Esophagus mucosa (tissue), 1 donor: ENCODE measurements at places on chromosomes 3 and 15. TPM values are rescaled to one million over a fixed set of nuclear protein-coding genes. Genes with fewer than 3 reads are reported as not detected.

Gene MRAS
- total RNA-seq = 1.6 TPM

Gene RHCG
- 4,298 TPM for total RNA-seq

Gene FBXL22
- total RNA-seq = 1.2 TPM

Gene DYNLT2B
- total RNA-seq = 14.6 TPM

Gene MYZAP
- total RNA-seq = 19.8 TPM

Gene POLQ
- total RNA-seq = 4.7 TPM

Gene AHSG
- total RNA-seq = not detected

Gene MEGF11
- not detected for total RNA-seq

Gene ZCWPW2
- 0.40 TPM for total RNA-seq

Gene BLM
- total RNA-seq = 4.3 TPM

Gene MEIS2
- 10.3 TPM for total RNA-seq

Gene TEX55
- not detected for total RNA-seq

Gene SLC6A1
- 6.3 TPM for total RNA-seq

Gene ACTC1
- total RNA-seq = 0.92 TPM

Gene STRIT1
- not detected for total RNA-seq

Gene CAND2
- 1.1 TPM for total RNA-seq

Gene THSD4
- total RNA-seq = 121 TPM

Gene FHIT
- total RNA-seq = 10.5 TPM

Gene ST8SIA2
- total RNA-seq = 0.16 TPM

Gene CCDC39
- total RNA-seq = not detected

Gene MITF
- total RNA-seq = 2.1 TPM

Gene PLSCR2
- 0.12 TPM for total RNA-seq

Gene DLL4
- 1.1 TPM for total RNA-seq

Gene CLRN1
- total RNA-seq = not detected

Gene TRH
- not detected for total RNA-seq

Gene MAP6D1
- 2.0 TPM for total RNA-seq

Gene INTS14
- 28.8 TPM for total RNA-seq

Gene EFHB
- not detected for total RNA-seq

Gene JAGN1
- total RNA-seq = 18.4 TPM

Gene CLSTN2
- 1.5 TPM for total RNA-seq

Gene ETV5
- total RNA-seq = 4.3 TPM
